ENCODE measurements at places on chromosomes 7 and 10. TPM values are rescaled to one million over a fixed set of nuclear protein-coding genes. Genes with fewer than 3 reads are reported as not detected.

Gene CPA1
- total RNA-seq, result not detected

GRCh38 chr10:116417821-116418220 is 9.8 kb upstream of the PNLIPRP3 start:
- H3K36me3 ChIP-seq, result no peaks in the 10 kb centered on the region
- DNase-seq, result no peak
- H3K4me3 ChIP-seq, result no peak overlapping the region
- no peaks in the 10 kb centered on the region for H3K4me1 ChIP-seq
- no peak overlapping the region for H3K27ac ChIP-seq
- H3K27me3 ChIP-seq, result peaks cover 12% of the 10 kb centered on the region

DNA sequence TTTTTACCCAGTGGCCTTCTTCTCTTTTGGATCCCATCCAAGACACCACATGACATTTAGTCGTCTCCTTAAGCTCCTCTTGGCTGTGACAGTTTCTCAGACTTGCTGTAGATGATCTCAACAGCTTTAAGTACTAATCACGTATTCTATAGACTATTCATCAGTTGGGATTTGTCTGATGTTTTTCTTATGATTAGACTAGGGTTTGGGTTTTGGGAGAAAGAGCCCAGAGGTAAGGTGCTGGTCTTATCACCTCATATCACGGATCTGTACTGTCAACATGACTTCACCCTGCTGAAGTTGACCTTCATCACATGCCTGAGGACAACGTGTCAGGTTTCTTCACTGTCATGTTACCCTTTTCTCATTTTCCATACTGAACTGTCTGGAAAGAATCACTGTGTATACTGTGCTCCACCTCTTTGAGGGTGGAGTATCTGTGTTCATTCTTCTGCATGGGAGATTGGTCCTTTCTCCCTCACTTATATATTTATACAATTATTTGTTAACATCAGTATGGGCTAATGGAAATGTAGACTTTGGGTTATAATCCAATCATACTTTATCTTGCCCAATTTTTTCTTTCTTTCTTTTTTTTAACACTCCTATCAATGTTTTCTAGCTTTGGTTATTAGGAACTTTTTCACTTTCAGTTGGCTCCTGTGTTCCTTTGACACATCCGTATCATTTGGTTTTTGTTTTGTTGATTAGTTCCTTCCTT is 6.4 kb upstream of the HKDC1 start:
- no peak overlapping the region for H3K4me3 ChIP-seq
- H3K27me3 ChIP-seq, result no peaks in the 10 kb centered on the region
- peaks cover 2% of the 10 kb centered on the region for H3K36me3 ChIP-seq
- peaks cover 43% of the 10 kb centered on the region for H3K4me1 ChIP-seq

- no peak for DNase-seq
- no peaks in the 10 kb centered on the region for H3K36me3 ChIP-seq
- H3K4me3 ChIP-seq, result no peak overlapping the region
- H3K27me3 ChIP-seq, result no peaks in the 10 kb centered on the region
- H3K4me1 ChIP-seq, result no peaks in the 10 kb centered on the region
Observed at GRCh38 chr10:81177651-81178244, 640.0 kb downstream of the SH2D4B start.

Gene FRMD4A
- 1.3 TPM for total RNA-seq

GRCh38 chr7:122550545-122550944 is 148.4 kb downstream of the RNF133 start:
- H3K27me3 ChIP-seq, result no peaks in the 10 kb centered on the region
- no peak overlapping the region for H3K4me3 ChIP-seq
- H3K27ac ChIP-seq, result no peak overlapping the region
- no peaks in the 10 kb centered on the region for H3K4me1 ChIP-seq

Gene GLI3
- 0.30 TPM for total RNA-seq

- H3K36me3 ChIP-seq, result peaks cover 2% of the 10 kb centered on the region
- H3K27me3 ChIP-seq, result no peaks in the 10 kb centered on the region
- DNase-seq, result peak; percentile 61
- peaks cover 65% of the 10 kb centered on the region for H3K4me1 ChIP-seq
Observed at GRCh38 chr10:35378541-35379210, 42.4 kb downstream of the CCNY start.

Gene IGF2BP3
- total RNA-seq, result 0.64 TPM

Gene FKBP14
- 7.2 TPM for total RNA-seq

DNA sequence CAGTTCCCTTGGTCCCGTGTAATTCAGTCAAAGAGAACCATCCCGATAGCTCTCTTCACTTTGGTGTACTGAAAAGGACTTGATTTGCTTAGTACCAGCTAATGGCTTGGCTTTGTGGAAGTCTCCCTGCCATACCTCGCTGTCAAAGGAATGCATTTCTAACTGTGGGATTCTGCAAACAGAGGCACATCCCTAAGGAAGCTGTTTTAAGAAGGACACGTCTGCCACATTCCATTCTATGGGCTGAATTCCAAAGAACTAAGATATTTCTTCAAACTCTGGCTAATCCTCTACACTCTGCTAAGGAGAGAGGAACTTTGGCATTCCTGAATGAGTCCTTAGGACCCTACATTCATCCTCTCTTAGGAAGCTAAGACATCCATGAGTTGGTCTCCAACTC is 327.9 kb downstream of the SFMBT2 start:
- H3K27ac ChIP-seq, result no peak overlapping the region
- H3K4me3 ChIP-seq, result no peak overlapping the region
- peaks cover 9% of the 10 kb centered on the region for H3K27me3 ChIP-seq

Gene ASZ1
- total RNA-seq, result not detected

DNA sequence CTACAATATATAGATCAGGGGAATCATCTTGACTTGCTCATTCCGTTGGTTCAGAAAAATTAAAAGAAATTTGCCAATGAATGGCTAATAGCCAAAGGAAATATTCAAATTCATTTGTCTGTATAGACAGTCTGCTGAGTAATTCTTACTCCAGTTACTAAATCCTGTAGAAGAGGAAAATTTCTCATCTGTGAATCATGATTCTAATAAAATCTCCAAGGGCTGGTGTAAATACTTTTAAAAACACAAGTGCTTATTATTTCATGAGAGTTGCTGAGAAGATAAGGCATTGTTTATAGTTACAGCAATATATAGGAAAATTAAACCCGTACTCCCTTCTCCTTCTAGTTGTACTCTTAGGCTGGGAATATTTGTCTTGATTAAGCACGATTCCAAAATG is 53.0 kb downstream of the WNT2 start:
- H3K36me3 ChIP-seq, result no peaks in the 10 kb centered on the region
- no peak overlapping the region for H3K27ac ChIP-seq
- DNase-seq, result no peak
- H3K27me3 ChIP-seq, result peaks cover 9% of the 10 kb centered on the region
- H3K4me3 ChIP-seq, result no peak overlapping the region
